ENCODE measurements at places on chromosomes 6 and 20. TPM values are rescaled to one million over a fixed set of nuclear protein-coding genes. Genes with fewer than 3 reads are reported as not detected.

DNA sequence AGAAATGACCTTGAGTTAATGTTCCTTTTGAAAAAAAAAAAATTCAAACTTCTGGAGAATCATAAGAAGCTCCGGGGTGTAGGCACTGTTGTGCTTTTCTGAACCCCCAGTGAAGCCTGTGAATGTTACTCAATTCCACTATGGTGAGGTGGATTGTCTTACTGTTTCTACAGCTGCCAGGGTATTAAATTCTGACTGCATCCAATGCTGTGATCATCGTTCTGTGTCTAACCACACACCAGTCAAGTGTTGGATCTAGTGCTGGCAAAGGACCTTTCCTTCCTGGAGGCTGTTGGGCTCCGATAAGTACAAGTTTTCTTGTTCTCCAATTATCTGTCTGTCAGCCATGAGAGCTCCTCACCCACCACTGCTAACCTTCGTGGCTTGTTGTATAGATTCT is 162.0 kb upstream of the EPHA7 start:
- no peak overlapping the region for H3K4me3 ChIP-seq
- no peaks in the 10 kb centered on the region for H3K36me3 ChIP-seq
- H3K27ac ChIP-seq: no peak overlapping the region
- H3K4me1 ChIP-seq: no peaks in the 10 kb centered on the region
- no peak for DNase-seq
- H3K27me3 ChIP-seq: no peaks in the 10 kb centered on the region

DNA sequence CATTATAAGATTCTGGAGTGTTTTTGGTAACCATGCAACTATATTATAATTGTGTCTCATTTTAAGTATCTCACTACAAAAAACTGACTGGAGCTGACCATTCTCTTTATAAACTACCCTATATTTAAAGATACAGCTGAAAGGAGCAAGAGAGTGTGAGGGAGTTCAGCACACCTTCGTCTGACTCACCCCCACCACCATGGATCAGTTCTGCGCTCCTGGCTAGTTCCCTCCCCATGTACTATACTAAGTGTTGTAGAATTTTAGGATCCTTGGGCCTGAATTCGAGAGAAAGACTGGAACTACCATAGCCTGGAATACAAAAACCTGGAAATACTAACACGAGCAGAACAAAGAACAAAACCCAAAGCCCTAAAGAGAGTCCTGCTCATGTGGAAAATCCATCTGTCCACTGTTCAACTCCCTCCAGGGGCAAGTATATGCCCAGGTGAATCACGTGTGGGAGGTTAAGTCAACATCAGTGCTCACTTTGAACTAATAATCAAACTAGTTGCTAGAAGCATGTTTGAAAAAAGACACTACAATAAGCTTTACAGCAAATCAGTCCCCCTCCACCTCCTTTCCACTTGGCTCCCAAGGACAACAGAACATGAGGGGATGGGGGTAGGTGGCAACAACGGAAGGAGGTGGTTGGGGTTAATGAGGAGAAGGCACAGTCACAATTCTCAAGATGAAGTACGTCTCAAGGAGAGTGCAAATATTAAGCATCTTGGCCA is 46.8 kb downstream of the ELOVL5 start:
- peaks cover 60% of the 10 kb centered on the region for H3K4me1 ChIP-seq
- DNase-seq: no peak
- no peaks in the 10 kb centered on the region for H3K36me3 ChIP-seq
- no peak overlapping the region for H3K4me3 ChIP-seq
- no peaks in the 10 kb centered on the region for H3K27me3 ChIP-seq

DNA sequence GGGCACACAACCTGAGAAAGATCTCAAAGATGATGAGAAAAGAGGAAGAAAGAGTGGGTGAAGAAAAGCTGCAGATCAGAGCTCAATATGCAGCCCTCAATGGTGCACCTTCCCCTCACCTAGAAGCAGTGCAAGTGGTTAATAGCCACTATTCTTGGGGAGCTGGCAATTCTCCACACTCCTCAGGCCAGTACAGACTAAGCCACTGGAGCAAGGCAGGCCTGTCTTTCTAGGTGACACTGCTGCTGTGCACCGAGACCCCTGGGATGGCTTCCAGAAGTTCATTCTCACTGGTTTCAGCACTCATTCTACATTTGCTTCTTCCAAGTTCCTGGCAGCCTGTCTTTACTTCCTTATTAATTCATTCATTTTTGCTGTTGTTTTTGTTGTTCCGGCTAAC is 973.3 kb downstream of the KIF16B start:
- no peak overlapping the region for H3K4me3 ChIP-seq
- DNase-seq: no peak
- no peak overlapping the region for H3K27ac ChIP-seq
- H3K27me3 ChIP-seq: no peaks in the 10 kb centered on the region
- H3K4me1 ChIP-seq: no peaks in the 10 kb centered on the region

TINAG gene
- total RNA-seq: not detected

- no peak for DNase-seq
- H3K27ac ChIP-seq: no peak overlapping the region
- H3K36me3 ChIP-seq: no peaks in the 10 kb centered on the region
- no peaks in the 10 kb centered on the region for H3K27me3 ChIP-seq
- H3K4me1 ChIP-seq: no peaks in the 10 kb centered on the region
Measured at GRCh38 chr6:132252113-132252512, 149.2 kb downstream of the MOXD1 start.

DNA sequence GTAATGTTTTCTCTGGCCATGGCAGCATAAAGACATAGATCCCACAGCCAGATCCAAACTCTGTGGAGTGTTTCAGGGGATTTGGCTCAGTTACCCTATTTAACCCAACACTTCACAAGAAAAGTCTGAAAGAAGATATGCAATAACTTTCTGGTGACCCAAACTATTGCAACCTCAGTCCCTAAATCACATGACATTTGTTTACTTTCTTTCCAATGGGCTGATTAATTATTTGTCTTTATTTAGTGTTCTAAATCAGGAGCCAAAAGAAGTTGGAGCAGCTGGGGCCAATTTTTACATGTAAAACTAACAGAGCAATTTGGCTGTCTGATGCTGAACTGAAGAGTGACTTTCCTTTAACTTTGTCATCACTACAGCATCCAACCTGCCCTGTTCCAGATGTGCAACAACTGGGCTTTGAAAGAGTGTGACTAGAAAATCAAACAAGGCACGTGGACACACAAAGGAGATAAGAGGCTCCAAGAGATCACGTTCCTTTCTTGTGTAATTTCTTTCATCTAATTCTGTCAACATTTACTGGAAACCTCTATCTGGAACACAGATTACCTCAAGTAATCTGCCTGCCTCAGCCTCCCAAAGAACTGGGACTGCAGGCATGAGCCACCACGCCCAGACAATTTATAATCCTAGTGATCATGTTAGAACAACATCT is 90.8 kb downstream of the TRMT11 start:
- H3K36me3 ChIP-seq: no peaks in the 10 kb centered on the region
- no peak overlapping the region for H3K4me3 ChIP-seq
- DNase-seq: no peak
- H3K4me1 ChIP-seq: no peaks in the 10 kb centered on the region

- H3K36me3 ChIP-seq: no peaks in the 10 kb centered on the region
- H3K27ac ChIP-seq: no peak overlapping the region
- H3K27me3 ChIP-seq: no peaks in the 10 kb centered on the region
- peaks cover 12% of the 10 kb centered on the region for H3K4me1 ChIP-seq
- DNase-seq: no peak
- no peak overlapping the region for H3K4me3 ChIP-seq
Measured at GRCh38 chr6:161228096-161228495, 45.8 kb downstream of the AGPAT4 start.

MUC21 gene
- total RNA-seq: not detected

CHRNA4 gene
- total RNA-seq: 8.3 TPM

SMLR1 gene
- 0.31 TPM for total RNA-seq

GRCh38 chr6:34149452-34149810 is 3.5 kb upstream of the GRM4 start:
- H3K27me3 ChIP-seq: no peaks in the 10 kb centered on the region
- H3K27ac ChIP-seq: no peak overlapping the region
- DNase-seq: no peak
- H3K36me3 ChIP-seq: no peaks in the 10 kb centered on the region
- no peak overlapping the region for H3K4me3 ChIP-seq
- H3K4me1 ChIP-seq: peaks cover 11% of the 10 kb centered on the region

NELFE gene
- total RNA-seq: 181 TPM

SCRT2 gene
- total RNA-seq: 0.19 TPM

DNA sequence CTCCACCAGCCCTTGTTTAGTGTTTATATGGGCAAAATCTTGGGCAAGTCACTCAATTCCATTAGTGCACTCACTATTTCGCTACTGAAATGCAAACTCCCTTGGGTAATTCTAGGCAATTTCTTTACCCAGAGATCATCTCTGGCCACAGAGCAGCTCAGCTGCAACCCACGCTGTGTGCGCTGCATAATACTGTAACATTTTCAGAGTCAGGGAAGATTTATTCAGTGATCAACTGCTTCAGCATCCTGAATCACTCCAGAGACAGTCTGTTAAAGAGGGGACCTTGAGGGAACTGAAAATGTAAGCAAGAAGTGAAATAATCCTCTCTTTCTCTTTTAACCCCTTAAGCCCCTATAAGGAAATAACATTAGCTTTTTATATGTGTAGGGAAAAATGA is 189.6 kb upstream of the FBXL4 start:
- H3K27me3 ChIP-seq: no peaks in the 10 kb centered on the region
- DNase-seq: no peak
- no peaks in the 10 kb centered on the region for H3K4me1 ChIP-seq
- H3K36me3 ChIP-seq: no peaks in the 10 kb centered on the region
- H3K4me3 ChIP-seq: no peak overlapping the region

GRCh38 chr6:148316308-148316707 is 26.3 kb upstream of the SASH1 start:
- H3K27ac ChIP-seq: no peak overlapping the region
- H3K4me1 ChIP-seq: no peaks in the 10 kb centered on the region
- H3K4me3 ChIP-seq: no peak overlapping the region
- no peaks in the 10 kb centered on the region for H3K27me3 ChIP-seq
- no peak for DNase-seq
- no peaks in the 10 kb centered on the region for H3K36me3 ChIP-seq

- no peaks in the 10 kb centered on the region for H3K4me1 ChIP-seq
- no peaks in the 10 kb centered on the region for H3K27me3 ChIP-seq
- DNase-seq: no peak
- no peaks in the 10 kb centered on the region for H3K36me3 ChIP-seq
- H3K27ac ChIP-seq: no peak overlapping the region
Measured at GRCh38 chr20:10565922-10566897, 107.6 kb downstream of the JAG1 start.

DNA sequence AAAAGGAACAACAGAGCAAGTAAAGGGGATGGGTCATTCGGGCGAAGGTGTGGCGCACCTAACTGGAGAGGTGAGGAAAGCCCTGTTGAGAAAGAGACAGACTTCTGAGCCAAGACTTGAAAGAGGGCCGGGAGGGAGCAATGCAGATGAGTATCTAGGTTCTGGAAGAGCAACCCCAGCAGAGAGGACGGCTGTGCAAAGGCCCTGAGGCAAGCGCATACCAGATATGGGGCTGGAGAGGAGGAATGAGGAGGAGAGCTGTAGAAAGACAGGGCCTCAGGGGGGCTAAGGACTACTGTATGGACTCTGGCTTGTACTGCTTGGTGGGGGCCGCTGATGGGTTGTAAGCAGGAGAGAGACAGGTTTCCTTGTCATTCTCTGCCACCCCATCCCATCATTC is 21.9 kb downstream of the TRERF1 start:
- no peak for DNase-seq
- H3K27ac ChIP-seq: no peak overlapping the region
- no peaks in the 10 kb centered on the region for H3K36me3 ChIP-seq
- H3K4me3 ChIP-seq: no peak overlapping the region

DNA sequence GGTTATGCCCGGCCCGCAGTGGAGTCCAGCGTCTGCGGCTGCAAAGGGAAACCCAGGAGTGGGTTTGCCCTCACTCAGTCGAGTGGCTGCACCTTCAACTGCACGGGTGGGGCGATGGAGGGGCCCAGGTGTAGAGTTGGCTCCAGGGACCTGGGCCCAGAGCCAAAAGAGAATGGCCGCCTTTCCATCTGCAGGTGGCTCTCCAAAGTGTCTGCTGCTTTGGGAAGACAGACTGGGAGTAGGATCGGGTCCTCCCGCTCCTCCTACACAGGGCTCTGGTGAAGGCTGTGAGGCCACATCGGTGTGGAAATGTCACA is 80.1 kb downstream of the PTPN1 start:
- no peak for DNase-seq
- H3K4me1 ChIP-seq: peaks cover 8% of the 10 kb centered on the region
- no peak overlapping the region for H3K27ac ChIP-seq
- no peaks in the 10 kb centered on the region for H3K36me3 ChIP-seq
- H3K4me3 ChIP-seq: no peak overlapping the region

DNA sequence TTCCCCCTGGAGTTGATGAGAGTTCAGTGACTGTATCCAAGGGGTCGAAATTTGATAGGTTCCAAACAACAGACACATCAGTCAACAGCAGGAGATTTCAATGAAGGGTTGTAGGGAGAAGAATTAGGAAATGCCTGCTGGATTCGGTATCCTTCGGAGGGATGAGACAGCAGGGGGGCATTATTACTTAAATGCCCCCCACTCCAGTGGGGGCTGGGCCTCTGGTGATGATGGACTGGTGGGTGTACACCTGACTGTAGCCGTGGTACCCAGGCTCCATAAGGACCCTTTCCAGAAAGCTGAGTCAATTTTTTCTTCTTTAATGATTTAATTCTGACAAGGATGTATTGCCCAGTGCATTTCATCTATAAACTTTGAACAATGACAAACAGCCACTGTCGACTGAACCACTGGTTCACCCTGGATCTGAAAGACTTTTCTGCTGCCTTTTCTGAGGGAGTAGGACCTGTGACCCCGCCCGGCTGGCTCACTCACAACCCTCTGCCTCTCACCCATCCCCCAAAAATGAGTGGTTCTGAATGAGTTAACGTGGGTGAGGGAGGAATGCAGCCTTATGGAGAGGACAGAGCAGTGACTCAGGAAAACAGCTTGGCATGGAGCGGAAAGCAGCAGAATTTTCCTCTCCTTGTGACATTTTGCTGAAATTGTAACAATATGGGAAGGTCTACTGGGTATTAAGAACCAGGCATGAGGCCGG is 41.0 kb downstream of the ZMYND8 start:
- DNase-seq: no peak
- peak overlapping the region; percentile 91 for H3K27ac ChIP-seq
- H3K4me1 ChIP-seq: peaks cover 60% of the 10 kb centered on the region
- no peaks in the 10 kb centered on the region for H3K36me3 ChIP-seq
- no peak overlapping the region for H3K4me3 ChIP-seq

TRIM27 gene
- total RNA-seq: 61.4 TPM

DNA sequence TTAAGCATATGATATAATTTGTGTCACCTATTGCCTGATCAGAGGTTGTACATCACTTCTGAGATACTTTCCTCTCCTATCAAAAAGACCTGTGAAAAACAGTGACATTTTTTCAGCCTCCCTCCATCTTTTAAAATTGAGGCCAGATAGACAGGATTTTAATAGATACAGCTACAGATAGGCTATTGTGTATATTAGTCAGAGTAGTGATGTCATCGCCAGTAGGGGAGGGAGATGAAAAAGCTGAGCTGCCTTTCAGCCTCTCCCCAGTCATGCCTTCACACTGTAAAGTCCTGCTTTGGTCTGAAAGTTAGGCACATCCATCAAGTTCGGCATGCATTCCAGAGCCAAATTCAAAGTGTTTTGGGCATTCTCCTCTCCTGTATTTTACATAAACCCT is 7.9 kb upstream of the PABPC1L start:
- H3K4me1 ChIP-seq: no peaks in the 10 kb centered on the region
- H3K27ac ChIP-seq: no peak overlapping the region
- H3K4me3 ChIP-seq: no peak overlapping the region
- no peaks in the 10 kb centered on the region for H3K27me3 ChIP-seq
- DNase-seq: no peak

PEX7 gene
- 16.6 TPM for total RNA-seq

All from testis (tissue), 5 donors.